Esophagus squamous epithelium (tissue), 5 donors: ENCODE measurements at places on chromosomes 4 and X.

- no peak for DNase-seq
Measured at GRCh38 chr4:165844161-165844560, 28.9 kb upstream of the TLL1 start.

DNA sequence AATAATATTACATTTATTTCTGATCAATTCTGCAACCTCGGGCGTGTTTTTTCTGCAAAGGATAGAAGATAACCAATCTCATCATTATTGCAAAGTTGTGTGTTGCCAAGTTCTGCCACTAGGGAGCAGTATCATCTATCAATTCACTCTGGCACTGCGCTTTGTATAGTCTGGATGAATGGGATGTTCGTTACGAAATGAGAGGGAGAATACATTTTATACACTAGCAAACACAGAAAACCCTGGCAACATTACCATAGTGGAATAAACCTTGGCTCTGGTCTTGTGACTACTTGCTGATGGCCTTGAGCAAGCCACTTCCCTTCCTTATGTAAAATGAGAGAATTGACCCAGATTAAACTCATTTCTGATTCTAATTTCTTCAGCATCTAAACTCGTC, 97.5 kb upstream of the ZNF518B start:
- no peak for DNase-seq

DNA sequence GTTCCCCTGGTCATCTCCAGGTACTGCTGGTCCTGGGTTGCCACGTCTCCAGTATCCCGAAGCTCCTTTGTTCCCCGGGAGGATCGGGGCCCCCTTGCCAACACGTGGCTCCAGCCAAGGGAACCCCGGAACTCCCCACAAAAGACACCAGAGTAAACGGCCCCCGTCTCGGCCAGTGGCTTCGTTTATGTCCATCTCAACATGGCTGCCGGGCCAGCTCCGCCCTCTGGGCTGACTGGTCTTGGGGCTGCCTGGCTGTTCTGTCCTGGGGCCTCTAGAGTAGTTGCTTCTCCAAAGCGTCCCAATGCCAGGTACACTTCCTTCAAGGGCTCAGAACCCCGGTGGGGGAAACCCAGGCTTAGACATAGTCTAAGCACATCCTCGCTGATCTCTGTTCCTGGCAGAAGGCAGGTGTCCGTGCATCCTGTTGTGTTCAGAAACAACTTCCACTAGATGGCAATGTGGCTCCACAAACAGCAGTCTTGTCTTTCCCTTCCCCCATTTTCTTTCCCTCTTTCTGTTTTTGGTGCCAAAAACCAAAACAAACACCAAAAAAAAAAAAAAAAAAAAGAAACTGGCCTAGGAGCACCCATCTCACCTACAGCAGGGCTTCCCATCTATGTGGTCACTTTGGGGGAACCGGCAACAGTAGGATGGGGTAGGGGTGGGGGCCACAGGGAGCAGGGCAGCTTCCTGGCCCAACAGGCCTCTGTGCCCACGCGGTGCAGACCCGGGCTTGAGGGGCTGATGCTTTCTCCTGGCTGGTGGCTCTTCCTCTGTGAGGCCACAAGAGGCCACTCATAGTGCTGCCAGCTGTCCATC, 35.3 kb downstream of the NBDY start:
- DNase-seq: no peak

- DNase-seq: no peak
Measured at GRCh38 chr4:90799895-90800294, 672.7 kb downstream of the CCSER1 start.

DNA sequence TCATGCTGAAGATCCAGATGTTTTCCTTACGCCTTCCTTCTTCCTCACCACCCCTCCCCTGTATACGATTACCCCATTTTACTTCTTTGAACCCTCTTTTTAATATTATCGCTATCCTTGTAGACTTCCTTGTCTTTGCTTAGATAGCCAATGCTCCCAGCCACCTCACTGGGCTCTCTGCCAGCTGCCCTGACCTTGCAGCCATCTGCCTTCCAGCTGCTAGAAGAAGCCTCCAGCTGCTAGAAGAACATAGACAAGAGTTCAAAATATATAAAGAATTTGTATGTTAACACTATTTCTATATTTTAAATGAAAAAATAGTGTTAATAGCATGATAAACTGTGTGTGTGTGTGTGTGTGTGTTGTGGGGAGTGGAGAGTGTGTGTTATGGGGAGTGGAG, 374.7 kb downstream of the ANKRD50 start:
- DNase-seq: no peak

- no peak for DNase-seq
Measured at GRCh38 chr4:3286335-3287175, 6.3 kb upstream of the RGS12 start.

DNA sequence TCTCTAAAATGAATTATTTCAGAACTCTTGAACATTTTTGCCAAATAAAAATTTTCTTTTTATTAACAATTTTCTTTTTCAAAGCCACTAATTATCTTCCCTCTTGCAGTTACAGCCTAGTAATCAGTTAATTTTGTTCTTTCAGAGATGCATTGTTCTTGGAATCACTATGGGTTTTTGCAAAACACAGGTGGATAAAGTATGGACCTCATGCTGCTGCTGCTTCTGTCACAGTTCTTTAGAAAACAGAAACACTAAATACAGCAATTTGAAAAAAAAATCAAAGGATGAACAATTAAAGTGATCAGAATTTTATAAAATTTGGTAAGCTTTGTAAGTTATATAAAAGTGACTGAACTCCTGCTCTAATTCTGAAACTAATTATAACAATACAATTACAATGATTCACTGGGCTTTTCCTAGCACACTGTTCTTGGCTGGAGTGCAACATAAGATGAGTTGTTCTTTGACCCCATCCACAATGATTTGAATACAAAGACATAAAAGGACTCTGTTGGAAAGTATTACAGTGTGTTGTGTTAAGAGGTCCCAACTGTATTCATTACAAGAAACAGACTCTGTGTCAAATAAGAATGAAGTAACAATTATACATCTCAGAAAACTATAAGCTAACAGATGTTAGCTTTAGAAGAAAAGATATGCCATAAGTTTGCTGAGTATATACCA, 59.4 kb upstream of the GK2 start:
- DNase-seq: no peak

- no peak for DNase-seq
Measured at GRCh38 chrX:39823854-39824253, 273.9 kb downstream of the BCOR start.

DNA sequence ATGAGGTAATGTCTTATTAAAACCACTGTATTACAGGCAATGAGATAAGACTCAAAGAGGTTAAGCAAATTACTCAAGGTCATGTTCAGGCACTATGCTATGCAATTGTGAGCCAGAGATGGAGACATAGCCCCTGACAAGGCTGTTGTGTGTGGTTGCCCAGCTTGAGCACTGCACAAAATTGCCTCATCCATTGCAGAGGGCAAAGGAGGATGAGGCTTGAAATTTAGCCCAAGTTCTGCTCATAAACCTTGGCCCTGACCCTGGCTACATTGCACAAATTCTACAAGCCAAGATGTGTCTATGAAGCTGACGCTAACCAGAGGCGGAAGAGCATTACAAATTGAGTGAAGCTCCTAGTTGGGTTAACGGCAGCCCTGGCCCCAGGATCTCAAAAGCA, 65.6 kb upstream of the PGM2 start:
- no peak for DNase-seq

GRCh38 chr4:125484912-125485311, 170.2 kb downstream of the FAT4 start:
- no peak for DNase-seq

DNA sequence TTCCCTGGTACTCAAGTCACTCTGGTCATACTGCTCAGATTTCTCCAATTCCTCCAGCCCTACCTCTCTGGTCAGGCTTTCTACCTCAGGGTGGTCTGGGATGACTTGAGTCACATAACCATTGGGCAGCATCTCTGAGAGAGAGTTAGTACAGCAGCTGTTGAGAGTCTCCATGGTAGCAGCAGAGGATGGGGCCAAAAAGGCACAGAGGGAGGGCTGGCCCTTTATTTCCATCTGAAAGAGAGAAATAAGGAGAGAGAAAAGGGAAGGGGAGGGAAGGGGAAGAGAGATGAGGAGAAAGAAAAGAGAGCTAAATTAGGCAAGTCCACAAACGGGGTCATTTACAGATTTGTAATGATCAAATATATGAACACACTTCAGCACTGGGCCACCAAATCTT, 149.1 kb upstream of the ARHGEF9 start:
- no peak for DNase-seq

DNA sequence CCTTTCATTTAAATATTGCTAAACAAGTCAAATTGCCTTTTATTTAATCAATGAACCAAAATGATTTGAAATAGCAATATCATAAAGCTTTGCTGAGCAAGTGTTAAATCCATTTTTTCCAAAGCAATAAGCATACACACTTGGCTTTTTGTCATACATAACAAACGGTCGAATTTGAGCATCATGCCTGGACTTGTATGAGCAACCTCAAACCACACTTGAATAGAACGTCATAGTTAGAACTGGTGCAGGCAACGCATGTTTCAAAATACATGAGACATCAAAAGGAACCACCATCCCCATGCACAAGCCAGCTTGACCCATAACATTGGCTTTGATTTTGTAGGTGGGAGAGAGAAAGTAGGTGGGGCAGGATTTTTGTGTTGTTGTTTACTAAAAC, 812.3 kb upstream of the FRG1 start:
- DNase-seq: no peak

GRCh38 chr4:37385424-37385823, 140.9 kb downstream of the NWD2 start:
- DNase-seq: no peak

DNA sequence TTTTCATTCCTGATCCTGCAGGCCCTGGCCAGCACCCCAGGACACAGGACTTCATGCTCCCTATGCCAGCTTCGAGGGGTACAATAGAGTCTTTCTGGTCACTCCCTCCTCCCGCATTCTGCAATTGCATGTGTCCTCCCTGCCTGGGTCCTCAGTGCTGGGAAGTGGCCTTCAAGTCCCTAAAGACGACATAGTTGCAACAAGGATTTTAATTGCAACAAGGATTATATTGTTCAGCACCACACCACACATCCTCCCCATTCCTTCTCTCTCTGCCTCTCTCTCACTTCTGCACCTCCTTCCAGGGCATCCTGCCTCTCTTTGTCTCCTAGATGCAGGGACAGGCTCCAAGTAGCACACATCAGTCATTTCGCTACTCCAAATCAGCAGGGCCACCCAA, 25.5 kb downstream of the SCD5 start:
- DNase-seq: no peak

- DNase-seq: no peak
Measured at GRCh38 chrX:37860721-37861120, 13.3 kb upstream of the DYNLT3 start.

DNA sequence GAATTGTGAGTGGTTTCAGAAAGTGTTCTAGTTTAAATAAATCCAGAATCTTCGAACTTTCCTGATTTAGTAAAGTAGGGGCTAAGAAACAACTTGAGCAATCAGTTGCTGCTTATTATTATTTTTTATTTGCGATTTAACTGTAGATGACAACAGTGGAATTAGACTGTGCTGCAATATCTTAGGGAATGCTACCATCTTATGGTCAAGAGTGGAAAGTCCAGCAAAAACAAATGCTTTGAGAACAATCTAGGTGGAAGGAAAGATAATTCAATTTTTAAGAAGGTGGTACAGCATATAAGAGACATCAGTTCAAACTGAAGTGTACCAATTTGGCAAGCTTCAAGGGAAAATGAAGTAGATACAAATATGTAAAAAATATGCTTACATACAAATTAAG, 73.3 kb downstream of the CYLC1 start:
- no peak for DNase-seq

GRCh38 chr4:52037689-52038102, 403 bp downstream of the SGCB start:
- DNase-seq: no peak

- DNase-seq: no peak
Measured at GRCh38 chr4:150297861-150298474, 219.7 kb downstream of the DCLK2 start.

GRCh38 chrX:10480861-10481260, 139.5 kb downstream of the MID1 start:
- no peak for DNase-seq

- DNase-seq: no peak
Measured at GRCh38 chr4:31037703-31038102, 317.5 kb downstream of the PCDH7 start.

DNA sequence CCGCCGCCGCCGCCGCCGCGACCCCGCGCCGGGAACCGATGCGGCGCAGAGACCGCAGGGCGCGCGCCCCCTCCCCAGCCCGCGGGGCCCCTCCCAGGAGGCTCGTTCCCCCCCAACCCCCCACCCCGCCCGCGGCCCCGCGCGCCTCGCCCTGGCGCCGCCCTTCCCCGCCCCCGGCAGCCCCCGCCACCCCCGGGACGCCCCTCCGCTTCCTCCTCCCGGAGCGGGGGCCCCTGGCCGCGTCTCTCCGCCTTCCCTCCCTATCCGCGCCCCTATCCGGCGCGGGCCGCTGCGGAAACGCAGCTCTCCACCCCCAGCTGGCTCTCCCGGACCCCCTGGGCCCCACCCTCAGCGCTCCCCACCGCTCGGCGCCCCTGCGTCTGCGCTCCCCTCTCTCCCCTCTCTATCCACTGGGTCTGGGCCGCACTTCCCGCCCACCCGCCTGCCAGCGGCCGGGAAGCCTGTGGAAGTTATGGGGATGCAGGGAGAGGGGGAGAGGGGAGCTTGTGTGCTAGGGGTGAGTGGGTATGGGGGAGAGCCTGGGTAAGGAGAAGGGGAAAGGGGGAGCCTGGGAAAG, at the start of gene TMEM271:
Gene TMEM271 (minus strand): TSS at position 51 of the 577 bp plus-strand sequence. CDS start 233 bp downstream, outside the sequence.
- DNase-seq: no peak

DNA sequence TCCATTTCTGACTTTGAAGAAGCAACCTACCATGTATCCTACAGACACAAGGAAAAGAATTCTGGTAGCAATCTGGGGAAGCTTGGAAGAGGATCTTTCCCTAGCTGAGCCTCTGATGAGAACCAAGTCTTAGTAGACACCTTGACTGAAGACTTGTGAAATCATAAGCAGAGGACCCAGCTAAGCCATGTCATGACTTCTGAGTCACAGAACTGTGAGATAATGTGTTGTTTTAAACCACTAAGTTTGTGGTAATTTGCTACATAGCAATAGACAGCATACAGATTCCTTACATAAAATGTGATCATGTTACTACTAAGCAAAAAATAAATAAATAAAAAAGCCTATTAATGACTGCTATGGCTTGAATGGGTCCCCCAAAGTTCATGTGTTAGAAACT, 71.3 kb upstream of the ANKRD50 start:
- DNase-seq: no peak

DNA sequence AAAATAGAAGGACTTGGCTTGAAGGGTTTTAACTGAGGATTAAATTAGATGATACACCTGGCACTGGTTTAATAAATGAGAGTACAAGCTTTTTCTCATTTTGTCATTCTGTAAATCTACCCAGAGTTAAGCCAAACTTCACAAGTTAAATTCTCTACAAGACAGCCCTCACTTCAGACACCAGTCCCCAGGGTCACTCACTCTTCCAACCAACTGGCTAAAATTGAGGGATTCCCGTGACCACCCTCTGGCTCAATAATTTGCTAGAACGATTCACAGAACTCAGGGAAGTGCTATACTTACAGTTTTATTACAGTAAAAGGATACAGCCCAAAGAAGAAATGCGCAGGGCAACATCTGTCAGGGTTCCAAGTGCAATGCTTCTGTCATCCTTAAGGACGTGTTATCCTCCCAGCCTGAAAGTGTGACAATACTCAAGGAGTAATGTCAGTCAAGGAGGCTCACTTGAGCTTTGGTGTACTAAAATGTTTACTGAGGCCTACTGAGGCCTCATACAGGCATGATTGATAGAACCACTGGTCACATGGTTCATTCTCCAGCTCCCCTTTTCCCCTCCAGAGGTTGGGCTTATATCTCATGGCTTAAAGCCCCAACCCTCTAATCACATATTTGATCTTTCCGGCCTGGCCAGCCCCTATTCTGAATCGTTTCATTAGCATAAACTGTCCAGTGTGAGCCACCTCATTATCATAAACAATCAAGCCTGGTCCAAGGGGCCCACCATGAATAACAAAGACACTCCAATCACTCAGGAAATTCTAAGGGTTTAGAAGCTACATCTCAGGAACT, 9.6 kb upstream of the TMSB4X start:
- DNase-seq: no peak
